Caudate nucleus (tissue), 63 donors: ENCODE measurements at places on chromosomes 1 and 21.

- DNase-seq = no peak
Measured at GRCh38 chr1:28811766-28812668, at the start of gene OPRD1. Gene OPRD1, plus strand, starts transcription at chr1:28812170. Its CDS starts 214 bp downstream, at chr1:28812384.

GRCh38 chr1:53365437-53366063 lies 37.7 kb upstream of the LRP8 start:
- no peak for DNase-seq

DNA sequence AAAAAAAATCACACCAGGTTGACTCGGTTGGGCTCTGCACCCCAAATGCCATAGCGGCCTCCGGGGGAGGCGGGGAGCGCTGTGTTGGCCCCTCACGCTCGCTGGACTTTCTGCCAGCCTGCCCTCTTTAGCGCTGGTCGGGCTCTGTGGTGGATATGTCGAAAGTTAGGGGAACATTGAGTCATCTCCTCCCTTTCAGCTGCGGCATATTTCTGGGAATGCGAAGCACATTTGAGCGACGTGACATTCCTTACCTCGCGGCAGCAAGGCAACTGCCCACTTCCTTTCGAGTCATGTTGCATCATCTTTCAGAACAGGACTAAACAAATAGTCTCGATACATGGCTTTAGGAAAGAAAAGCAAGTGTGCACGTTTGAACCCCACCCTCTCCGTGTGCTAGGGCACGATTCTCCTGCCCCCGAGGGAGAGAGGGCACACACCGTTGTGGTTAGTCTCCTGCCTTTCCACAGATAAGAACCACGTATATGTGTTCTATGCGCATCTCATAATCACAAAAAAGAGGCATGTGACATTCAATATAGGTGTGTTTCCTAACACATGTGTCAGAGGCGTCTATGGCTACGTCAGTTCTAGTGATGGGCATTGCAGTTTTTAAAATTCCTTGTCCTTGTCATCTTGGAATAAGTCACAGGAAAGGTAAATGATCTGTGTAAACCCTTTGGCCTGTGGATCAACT lies 105.9 kb upstream of the SLC45A1 start:
- no peak for DNase-seq

GRCh38 chr1:210700511-210700910 lies 371.8 kb downstream of the HHAT start:
- DNase-seq = no peak

- no peak for DNase-seq
Measured at GRCh38 chr1:39977202-39977601, 22.3 kb downstream of the MFSD2A start.

GRCh38 chr1:70760154-70760553 lies 287.5 kb downstream of the PTGER3 start:
- no peak for DNase-seq

- DNase-seq = no peak
Measured at GRCh38 chr21:16262091-16262490, 532.3 kb downstream of the USP25 start.

DNA sequence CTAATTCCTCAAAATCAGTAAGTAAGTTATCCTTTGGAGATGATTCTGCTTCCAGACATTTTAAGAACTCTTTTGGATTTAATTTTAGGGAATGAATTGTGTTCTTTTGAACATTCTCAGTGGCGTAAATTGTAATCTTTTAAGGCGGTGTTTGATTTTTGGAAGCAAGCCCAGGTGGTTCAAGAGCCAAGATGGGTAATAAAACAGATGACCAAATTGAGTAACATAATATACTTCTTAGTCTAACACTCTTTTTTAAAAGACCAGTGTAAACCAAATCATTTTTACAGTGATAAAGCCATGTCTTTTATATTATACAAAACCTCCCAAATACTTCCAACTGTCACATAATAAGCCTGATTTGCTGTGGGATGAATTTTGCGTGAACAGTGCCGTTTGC lies 133.8 kb downstream of the LRRC40 start:
- no peak for DNase-seq

- DNase-seq = no peak
Measured at GRCh38 chr1:196557797-196558196, 50.4 kb downstream of the KCNT2 start.

GRCh38 chr1:114112775-114113174 lies 40.9 kb downstream of the SYT6 start:
- no peak for DNase-seq

- no peak for DNase-seq
Measured at GRCh38 chr1:245953876-245954660, 553.0 kb downstream of the SMYD3 start.

GRCh38 chr1:181142096-181142958 lies 53.8 kb downstream of the IER5 start:
- DNase-seq = peak; percentile 89

DNA sequence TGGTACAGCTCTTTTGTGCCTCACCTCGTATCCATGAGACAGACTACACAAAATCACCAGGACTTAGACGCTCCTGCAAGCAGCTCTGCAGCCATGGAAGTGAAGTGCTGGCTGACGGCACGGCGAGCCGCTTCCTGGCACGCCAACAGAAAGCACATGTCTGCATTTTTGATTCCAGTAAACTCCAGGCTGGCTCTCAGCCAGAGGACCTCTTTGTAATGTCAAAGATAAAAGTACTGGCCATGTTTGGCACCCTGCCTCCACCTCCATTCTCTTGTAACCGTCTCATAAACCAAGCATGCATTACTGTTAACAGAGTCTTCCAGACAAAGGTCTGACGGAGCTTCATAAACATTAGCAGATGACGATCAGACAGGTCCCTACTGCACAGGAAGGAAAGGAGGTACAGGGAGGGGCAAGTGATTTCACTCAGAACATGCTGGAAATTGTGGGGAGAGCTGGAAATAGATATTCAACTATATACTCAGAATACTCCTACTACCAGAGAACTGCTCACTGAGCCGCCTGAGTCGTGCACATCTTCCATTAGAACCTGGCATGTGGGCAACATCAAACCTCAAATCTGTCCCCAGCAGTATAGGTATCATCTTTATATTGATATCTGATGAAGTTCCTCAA lies 632.0 kb downstream of the SMYD3 start:
- no peak for DNase-seq

GRCh38 chr1:244283772-244284171 lies 167.9 kb downstream of the ADSS2 start:
- DNase-seq = no peak

DNA sequence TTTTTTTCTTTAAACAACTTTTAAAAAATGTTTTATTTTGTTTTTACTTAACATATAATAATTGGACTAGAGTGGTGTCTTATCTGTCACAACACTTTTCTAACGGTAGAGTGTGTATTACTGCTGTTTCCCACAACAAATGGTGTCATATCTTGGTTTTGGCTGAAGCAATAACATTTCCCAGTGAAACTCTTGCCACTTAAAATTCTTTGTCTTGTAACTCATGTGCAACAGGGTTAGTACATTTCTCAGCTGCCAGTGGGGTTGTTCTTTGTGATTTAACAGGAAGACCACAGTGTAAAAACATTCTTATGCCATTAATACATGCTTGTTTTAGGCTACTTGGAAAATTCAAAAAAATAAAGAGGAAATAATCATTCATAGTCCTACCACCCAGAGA lies 43.5 kb downstream of the ALPL start:
- no peak for DNase-seq

DNA sequence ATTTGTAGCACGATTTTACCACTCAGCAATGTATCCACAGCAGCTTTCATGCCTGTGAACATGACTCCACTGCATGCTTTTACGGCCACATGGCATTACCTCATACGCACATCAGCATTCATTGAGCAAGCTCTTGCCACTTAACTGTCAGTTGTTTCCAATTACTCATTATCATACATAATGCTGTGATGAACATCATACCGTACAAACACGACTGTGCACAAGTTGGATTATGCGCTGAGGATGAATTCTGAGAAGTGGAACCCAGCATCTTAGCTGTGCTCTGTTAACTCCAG lies 9.6 kb downstream of the UMODL1 start:
- DNase-seq = no peak

DNA sequence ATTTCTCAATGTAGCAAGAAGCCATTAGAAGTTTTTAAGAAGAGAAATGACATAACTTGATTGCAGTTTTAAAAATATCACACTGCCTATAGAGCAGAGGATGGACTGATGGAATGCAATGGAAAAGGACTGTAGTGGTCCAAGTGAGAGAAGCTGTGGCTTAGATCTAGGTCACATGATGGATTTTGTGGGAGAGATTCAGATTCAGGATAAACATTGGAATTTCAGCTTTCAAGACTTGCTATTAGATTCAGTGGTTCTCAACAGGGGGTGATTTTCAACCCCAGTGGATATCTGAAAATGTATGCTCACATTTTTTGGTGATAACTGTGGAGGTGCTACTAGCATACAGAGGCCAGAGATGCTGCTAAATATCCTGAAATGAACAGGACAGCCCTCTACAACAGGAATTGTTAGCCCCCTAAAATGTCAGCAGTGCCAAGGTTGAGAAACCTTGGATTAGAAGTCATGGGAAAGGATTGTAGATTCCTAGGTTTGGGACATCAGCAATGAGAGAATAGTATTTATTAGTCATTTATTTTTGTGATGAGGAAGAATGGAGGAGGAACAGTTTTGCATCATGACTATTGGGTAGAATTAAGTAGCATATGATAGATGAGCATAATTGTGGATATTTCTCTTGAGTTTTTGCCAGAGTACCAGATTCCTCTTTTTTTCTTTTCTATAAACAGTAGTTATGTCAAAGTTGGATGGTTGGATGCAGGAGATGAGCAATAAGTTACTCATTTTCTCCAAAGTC lies 30.1 kb upstream of the KCNK2 start:
- DNase-seq = no peak

DNA sequence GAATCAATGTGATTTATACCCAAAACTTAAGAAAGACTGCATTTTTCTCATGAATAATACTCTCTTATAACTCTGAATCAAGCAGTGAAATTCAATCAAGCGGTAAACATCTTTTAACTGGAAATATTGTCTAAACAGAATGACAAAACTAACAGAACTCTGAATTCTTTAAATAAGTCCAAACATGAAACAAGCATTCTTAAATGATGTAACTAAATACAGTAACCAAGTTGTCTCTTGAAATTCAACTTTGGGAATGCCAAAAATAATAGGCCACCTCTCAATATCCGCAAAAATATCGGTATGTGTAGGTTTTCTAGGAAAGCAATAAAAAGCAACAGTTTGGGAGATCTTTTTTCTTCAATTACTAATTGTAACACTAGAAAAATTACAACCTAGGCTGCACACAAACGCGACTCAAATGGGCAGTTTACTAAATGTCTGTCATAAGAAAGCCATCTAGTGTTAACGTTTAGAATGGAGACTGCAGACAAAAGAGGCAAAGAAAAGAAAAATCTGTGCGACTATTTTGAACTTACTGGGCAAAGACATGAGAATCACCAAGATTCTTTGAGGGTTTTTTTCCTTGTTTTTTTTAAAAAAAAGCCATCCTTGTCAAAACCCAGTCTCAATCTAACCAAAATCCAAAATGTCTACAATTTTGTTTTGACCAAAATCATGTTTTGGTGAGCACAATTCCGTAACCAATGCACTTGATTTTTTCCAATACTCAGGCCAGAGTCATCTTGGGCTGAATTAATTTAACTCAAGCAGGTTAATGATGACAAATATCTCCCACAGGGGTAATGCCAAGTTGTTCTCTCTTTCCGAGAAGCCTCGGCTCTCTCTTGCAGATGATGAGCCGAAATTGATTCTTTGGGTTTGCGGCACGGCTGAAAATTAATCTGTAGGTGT lies 1.3 kb downstream of the SIPA1L2 start:
- DNase-seq = no peak

- no peak for DNase-seq
Measured at GRCh38 chr1:27144049-27144748, 10.7 kb downstream of the SLC9A1 start.

DNA sequence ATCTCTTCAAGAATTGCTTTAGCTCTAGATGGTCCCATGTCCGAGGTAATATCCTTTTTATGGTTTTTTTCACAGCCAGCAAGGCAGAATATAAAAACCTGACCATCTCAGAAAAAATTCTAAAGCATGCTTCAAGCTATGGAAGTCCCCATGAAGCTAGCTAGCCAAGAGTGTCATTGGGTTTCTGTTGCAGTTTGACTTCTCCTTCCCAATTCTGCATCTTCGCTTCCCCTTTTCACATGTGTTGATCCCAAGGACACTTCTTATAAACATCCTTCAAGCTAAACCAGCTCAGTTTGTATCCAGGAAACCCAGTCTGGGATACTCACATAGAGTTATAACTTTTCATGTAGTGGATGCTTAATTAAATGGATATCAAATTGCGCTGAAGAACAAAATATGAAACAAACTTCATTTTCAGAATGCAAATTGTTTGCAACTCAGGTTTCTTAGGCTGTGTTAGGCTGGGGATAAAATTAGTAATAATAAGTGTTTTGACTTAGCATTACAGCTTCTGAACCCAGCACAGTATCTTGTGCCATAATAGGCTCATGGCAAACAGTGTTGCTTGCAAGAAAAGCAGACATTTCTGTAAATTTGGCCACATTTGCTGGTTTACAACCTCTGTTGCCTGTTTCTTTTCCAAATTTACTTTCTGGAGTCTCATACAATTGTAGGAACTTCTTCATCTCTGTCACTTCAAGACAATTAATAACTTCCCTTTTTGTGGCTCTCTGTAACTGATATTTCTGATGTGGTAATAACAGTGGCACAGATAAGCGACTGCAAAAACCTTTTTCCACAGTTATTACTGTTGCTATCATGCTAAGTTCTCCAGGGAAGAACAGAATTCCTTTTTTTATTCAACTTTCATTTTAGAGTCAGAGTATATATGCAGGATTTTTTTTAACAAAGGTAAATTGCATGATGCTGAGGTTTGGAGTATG lies 53.2 kb downstream of the NCAM2 start:
- no peak for DNase-seq

- DNase-seq = no peak
Measured at GRCh38 chr1:86197206-86197855, 40.8 kb upstream of the COL24A1 start.

- DNase-seq = no peak
Measured at GRCh38 chr1:61851849-61852669, 109.8 kb downstream of the PATJ start.

GRCh38 chr1:224211206-224211962 lies 28.3 kb downstream of the DEGS1 start:
- no peak for DNase-seq

GRCh38 chr1:97904534-97904933 lies 16.3 kb downstream of the DPYD start:
- no peak for DNase-seq

- DNase-seq = peak; percentile 22
Measured at GRCh38 chr1:152048416-152049009, 11.7 kb upstream of the S100A11 start.

GRCh38 chr1:180893614-180894013 lies 19.1 kb upstream of the KIAA1614 start:
- no peak for DNase-seq

GRCh38 chr1:155892796-155893195 lies 18.4 kb downstream of the RIT1 start:
- DNase-seq = no peak

GRCh38 chr21:40833184-40833583 lies 13.8 kb downstream of the DSCAM start:
- no peak for DNase-seq

- no peak for DNase-seq
Measured at GRCh38 chr1:50978852-50979781, 9.1 kb downstream of the CDKN2C start.
